Neuronal stem cell (in vitro differentiated cells): ENCODE measurements at places on chromosomes 5 and 9.

GRCh38 chr9:124001866-124002525 is 9.6 kb upstream of the LHX2 start:
- peak; percentile 15 for DNase-seq

- DNase-seq = no peak
These were observed 104.2 kb upstream of the RASEF start for GRCh38 chr9:83167126-83167525.

GRCh38 chr5:13211064-13211463 is 733.4 kb downstream of the DNAH5 start:
- DNase-seq = no peak

DNA sequence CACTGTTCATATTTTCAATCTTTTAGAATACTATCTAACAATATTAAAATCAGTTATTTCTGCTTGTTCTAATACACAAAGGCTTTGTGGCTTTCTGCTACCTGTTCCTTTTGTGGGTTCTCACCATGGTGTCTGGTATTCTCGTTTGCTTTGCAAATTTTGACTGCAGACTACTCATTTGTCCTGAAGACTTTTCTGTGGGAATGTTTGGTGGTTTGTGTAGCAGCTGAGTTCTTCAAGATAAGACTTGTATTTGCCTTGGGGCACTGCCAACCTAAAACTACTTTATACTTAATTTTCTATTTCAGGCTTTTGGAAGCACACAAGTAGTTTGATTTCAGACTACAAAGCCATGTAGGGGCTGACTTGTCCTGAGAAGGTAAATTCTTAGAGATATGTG is 11.1 kb downstream of the IL33 start:
- no peak for DNase-seq

DNA sequence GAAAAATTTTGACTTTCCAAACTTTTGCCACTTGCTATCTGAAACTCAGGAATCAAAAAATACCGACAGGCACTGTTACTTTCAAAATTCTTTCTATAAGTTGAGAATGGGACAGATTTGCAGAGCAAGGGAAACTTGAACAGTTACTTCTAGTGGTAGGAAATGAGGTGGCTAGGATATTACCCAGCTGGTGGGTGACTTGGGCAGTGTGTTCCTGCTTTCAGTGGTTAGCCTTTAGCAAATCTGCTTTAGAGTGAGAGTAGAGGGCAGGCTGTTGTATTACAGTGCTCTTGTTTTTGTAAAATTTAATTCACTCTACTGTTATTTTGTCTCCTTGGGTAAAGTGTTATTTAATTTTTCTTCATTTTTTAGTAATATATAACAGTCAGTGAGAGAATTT is 40.2 kb upstream of the ROPN1L start:
- no peak for DNase-seq

- no peak for DNase-seq
These were observed 2.2 kb downstream of the LRRTM2 start for GRCh38 chr5:138872841-138873465.

DNA sequence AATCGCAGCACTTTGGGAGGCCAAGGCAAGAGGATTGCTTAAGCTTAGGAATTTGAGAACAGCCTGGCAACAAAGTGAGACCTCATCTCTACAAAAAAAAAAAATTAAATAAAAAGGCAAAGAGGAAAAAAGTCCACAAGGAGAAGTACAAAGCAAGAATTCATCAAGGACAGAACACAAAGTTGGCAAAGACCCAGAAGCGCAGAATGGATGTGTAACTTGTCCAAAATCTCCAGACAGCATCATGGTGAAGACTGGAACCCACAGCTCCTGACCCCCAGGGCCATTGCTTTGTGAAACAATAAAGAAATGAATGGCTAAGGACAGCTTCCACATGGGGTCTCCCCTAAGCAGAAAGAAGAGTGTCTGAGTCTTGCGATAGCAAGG is 7.8 kb downstream of the HSD17B3 start:
- DNase-seq = no peak
